ENCODE measurements at places on chromosomes 12 and 14.

GRCh38 chr12:47754126-47754525 is 4.6 kb downstream of the RAPGEF3 start:
- DNase-seq, result no peak

DNA sequence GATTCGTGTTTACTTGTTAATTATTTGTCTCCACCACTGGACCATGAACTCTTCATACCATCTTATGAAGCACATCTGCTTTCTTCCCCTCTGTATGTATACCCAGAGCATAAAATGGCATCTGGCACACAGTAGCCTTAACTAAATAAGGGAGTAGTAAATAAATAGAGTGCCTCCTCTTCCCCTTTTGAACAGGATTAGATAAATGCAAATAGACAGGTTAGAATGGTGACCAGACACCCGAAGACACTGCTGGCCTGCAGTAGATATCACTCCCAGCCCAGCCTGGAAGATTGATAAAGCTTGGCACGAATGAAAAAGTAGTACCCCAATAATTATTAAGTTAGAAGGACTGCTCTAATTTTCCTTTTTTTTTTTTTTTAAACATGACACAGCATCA is 6.9 kb downstream of the GALNT4 start:
- no peak for DNase-seq

GRCh38 chr14:86364634-86365033 is 834.7 kb downstream of the FLRT2 start:
- DNase-seq, result no peak

DNA sequence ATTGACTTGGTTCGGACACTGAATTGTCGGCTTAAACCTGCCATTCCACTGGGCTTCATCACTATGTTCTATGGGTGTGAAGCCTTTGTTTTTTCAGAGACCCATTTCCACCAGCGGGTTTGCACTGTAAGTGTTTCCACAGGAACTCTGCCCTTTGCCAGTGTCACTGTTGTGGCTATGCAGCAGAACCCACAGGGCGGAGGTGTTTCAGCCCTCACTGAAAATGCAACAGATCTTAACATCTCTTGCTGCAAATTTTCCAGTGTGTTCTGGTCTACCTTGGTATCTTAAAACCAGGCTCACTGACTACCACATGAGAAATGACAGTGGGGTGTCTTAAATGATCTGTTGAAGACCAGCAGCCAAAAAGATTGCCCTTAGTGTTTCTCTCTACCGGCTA is 21.1 kb downstream of the PRKCH start:
- no peak for DNase-seq

DNA sequence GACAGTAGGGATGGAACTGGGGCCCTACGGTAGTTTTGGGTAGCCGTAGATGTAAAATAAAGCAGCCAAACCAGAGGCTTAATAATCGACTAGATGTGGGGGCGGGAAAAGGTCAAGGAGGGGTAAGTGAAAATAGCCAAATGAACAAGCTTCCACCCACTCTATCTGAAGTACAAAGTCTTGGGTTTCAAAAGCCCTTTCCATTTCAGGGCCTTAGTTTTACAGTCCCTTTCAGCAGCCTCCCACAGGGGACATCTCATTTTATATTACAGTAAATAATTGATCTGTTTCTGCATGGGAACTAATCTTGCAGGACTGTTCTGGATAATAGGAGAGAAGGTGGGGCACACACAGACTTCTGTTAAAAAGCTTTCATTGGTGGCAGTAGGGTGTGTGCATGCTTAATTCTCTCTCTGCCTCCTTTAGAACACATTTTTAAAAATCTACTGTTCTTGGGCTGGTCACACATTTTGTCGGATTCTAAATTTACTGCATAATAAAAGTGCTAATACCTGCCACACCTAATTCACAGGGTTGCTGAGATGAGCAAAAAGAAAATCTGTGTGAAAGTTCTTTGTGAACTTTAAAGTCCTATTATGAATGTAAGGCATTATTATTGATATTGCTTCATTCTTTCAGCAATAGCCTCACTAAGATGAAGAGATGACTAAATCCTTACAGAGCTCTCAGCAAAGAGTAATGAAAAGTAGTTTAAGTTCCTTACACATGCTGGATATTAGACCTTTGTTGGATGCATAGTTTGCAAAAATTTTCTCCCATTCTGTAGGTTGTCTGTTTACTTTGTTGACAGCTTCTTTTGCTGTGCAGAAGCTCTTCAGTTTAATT is 104.6 kb downstream of the ITPR2 start:
- DNase-seq, result no peak

GRCh38 chr12:76074701-76075336 is 9.7 kb downstream of the NAP1L1 start:
- no peak for DNase-seq

GRCh38 chr14:99687284-99688209 is 3.4 kb downstream of the CYP46A1 start:
- DNase-seq, result no peak
